ACHN (cell line): ENCODE measurements at places on chromosomes 7 and 10.

GRCh38 chr10:63169624-63170023 is 36.5 kb downstream of the NRBF2 start:
- no peak for DNase-seq

GRCh38 chr10:103197174-103197573 is 4.1 kb upstream of the NT5C2 start:
- peak; percentile 69 for DNase-seq

GRCh38 chr7:155793720-155794119 is 18.5 kb downstream of the SHH start:
- DNase-seq: no peak

GRCh38 chr7:38831259-38831996 is 77.6 kb downstream of the VPS41 start:
- peak; percentile 32 for DNase-seq
